ENCODE measurements at places on chromosomes 12 and 14.

DNA sequence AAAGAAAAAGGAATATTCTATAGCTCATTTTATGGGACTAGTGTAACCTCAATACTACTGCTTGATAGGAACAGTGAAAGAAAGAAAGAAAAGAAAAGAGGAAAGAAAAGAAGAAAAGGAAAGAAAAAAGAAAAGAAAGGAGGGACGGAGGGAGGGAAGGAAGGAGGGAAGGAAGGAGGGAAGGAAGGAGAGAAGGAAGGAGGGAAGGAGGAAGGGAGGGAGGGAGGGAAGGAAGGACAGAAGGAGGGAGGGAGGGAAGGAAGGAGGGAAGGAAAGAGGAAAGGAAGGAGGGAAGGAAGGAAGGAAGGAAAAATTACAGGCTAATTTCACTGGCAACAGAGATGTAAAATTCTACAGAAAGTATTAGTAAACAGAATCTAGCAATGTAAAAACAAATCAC is 215.5 kb downstream of the ITPR2 start:
- DNase-seq, result no peak

DNA sequence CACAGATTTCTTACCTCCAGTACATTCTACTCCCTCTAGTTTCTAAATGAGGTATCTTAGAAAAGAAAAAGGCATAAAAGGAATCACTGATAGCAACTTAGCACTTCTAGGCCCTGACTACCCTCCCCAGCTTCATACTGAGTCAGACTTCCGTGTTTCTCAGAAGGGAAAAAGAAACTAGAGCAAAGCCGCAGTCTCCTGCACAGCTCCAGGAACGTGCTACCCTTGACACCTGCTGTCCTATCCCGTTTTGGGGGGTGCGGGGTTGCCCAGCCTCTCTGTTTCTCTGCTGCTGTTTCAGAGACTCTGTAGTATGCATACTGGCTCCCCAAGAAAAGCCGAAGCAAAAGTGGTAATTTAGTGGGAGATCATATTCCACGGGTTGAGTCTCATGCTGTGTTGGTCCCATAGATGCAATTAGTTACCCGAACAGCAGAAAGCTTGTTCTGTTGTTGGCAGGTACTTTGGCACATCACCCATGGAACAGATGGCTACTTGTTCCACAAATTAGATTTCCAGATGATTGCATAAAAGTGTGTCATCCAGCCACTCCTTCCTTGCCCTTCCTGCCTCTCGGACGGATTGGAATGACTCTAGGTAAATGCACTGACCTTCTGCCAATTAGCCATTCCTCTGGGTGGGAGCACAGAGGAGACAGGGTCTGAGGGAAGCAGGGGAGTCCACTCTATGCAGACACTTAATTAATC is 438.1 kb downstream of the FUT8 start:
- no peak for DNase-seq

DNA sequence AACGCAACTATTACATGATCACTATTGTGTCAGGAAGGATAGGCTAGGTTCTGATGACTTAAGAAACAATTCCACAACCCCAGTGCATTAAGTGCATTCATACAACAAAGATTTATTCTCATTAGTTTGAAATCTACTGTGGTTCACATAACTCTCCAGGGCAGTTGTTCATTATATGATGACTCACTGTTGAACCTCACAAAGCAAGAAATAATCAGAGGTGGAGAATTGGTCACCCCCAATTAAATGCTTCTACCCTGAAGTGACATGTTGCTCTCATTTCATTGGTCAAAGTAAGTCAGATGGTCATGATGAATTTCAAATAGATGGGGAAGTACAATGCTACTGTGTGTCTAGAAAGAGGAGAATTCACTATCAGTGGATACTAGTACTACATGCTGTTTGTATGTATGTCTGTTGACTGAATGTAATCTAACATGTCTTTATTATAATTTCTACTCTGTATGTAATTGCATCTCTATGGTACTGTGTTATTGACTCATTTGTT is 6.1 kb upstream of the HELB start:
- DNase-seq, result no peak

DNA sequence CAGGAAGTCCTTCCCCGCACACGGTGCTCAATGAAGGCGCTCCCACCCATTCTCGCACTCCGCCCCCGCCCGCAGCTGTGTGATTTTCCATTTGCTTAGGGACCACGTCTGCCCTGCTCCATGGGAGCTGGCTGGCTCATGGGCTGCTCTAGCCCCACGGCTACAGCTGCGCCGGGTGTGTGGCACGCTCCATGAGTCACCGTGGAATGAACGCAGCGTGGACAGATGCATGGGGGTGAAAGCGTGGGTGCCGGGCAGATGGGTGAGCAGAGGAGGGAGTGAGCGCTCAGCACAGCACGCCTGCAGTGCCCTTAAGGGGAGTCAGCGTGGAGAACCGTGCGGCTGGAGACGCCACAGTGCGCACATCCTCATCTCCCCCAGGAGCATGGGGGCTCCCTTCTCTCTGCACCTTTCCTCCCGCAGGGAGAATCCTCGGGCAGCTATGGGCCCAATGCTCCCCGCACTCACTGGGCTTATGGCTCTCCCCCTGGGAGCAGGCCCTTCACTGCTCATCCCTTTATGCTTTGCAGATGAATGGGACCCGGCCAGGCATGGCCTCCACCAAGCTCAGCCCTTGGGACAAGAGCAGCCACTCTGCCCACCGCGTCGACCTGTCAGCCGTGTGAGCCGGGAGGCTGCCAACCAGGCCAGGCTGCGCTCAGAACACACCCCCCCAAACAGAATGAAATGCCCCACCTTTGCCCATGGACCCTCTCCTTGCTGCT is 185.1 kb downstream of the ADGRD1 start:
- DNase-seq, result no peak

GRCh38 chr12:55658635-55659391 is 22.1 kb downstream of the OR10P1 start:
- DNase-seq, result no peak

DNA sequence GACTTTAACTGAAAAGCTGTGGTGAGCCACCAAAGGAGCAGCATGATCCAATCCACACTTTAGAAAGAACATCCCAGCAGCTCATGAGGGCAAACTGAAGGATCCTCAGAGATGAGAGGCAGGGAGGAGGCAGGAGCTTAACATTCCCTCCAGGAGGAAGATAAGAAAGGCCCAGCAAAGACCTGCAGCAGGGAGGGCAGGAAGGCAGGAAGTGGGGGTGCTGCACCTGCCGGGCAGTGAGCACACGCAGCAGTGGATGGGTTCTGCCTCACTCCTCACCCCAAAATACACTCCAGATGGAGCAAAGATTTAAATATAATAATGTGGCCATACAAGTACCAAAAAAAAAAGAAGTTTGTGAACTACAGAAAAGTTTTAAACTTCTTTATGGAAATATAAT is 48.4 kb downstream of the GCH1 start:
- no peak for DNase-seq

- DNase-seq, result no peak
Measured at GRCh38 chr14:92968291-92969020, 45.5 kb downstream of the CHGA start.

DNA sequence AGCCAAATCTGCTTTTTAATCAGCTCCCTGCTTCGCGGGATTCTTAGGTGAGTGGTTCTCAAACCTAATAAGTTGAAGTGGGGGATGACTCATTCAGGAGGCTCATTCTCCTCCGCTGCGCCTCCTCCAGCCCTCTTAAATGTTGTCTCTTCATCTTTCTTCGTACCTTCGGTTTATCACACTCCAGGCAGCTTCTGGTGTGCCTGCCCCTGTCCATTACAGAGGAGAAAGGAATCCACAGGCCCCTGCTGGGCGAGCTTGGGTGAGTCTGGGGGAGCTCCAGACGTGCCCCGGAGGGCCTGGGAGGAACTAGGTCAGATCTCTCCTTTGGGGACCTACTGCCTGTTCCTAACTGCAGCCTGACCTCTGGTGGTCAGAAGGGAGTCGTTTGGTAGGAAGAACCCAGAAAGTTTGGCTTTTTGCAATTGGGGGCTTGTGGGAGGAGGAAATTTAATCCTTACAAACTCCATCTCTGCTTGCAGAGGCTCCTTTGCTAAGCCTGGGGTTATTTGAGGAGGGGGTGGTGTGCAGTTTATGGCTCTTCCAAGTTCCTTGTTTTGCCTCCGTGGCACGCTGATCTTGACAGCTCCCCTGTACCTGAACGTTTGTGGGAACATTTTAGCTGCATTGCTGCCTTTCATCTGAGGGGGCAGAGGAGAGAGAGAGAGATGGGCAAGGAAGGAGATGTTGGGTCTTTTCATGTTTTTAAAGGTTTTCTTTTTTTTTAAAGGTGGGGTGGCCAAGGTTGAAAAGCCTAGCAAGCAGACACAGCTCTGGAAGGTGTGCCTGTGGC is 84.1 kb upstream of the GNG2 start:
- DNase-seq, result peak; percentile 69

- no peak for DNase-seq
Measured at GRCh38 chr12:13465635-13466034, 269.1 kb downstream of the EMP1 start.

DNA sequence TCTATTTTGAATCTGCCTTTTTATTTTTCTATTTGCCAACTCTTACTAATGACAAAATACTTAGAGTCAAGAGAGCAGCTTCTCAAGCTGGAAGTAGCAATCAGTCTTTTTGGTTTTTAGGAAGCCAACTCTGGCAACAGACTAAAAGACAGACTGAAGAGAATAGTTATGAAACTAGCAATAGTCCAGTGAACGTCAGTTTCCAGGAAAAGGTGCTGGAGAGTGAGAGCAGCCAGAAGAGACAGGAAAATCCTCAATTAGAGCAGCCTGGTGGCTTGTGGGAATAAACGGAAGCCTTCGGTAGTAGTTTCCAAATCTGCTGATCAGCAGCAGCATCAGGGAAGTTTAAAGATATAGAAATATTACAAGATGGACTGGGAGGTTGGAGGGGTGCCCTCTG is 27.1 kb downstream of the ATG14 start:
- no peak for DNase-seq

DNA sequence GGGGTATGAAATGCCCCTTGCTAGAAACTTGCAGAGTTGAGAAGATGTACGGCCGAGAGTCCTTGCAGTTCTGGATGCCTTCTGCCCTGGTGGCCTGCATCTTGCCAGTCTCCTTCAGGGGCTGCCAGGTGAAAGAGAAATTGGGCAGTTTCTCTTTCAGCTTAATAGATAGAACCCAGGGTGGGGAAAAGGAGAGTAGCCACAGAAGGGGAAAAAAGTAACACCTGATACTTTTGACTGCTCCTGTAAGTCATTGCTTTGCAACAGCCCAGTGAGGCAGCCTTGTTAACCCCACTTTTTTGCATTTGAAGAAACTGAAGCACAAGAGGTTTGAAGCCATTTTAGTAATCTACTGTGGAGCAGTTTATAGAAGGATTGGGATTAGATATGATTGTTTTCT is 27.6 kb downstream of the TDP1 start:
- no peak for DNase-seq

DNA sequence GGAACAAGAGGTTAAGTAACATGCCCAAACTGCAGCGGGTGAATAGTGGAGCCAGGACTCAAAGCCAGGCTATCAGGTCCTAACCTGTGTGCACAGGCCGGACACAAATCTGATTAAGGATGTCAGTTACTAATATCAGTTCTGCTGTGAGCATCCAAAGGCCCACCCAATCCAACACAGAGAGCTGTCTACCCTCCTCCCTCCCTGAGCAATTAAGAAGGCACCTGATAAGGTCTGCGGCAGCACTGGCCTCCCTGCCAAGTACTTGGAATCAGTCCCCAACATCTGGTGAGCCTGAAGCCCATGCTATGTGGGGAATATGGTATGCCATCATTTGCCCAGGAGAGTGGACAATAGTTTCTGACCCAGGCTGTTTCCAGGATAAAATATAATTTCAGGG is 3.9 kb downstream of the HEBP1 start:
- DNase-seq, result no peak

DNA sequence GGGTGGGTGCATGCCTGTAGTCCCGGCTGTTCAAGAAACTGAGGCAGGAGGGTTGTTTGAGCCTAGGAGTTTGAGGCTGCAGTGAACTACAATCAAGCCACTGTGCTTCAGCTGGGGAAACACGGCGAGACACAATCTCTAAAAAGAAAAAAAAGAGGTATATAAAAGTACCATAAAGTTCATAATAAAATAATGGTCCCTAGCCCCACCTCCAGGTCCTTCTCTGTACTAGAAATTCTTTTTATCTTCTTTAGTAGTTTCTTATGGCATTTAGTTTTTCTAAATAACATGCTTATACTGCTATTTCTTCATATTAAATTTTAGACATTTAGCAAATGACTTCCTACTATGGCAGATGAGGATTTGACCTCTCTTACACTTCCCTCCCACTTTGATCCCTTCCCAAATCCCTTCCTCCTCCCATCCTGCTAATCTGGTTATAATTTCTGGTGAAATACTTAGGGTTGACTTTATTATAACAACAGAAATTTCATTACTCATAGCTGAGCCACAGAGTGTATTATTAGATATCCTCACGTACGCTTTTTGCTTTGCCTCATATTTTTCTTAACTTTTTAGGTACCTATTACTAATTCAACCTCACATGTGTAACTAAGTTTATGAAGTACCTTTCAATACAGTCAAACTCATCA is 94.7 kb downstream of the SLC41A2 start:
- no peak for DNase-seq

DNA sequence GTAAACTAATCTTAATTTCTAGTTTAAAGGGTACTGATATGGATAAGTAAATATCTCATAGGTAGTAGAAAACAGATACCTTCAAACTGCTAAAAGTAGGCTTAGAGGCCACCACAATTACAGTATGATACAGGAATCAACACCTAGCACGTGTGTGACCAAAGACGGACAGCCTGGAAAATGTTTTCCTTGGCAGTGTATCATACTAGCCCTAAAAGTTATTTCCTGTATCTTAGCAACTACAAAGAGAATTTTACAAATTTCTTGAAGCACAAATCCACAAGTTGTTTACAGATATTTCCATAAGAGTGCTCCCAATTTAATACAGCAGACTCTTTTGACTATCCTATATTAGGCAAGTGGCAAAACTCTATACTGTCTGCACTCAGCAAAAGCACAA is 106.0 kb downstream of the ITPR2 start:
- peak; percentile 14 for DNase-seq

GRCh38 chr12:46233423-46233822 is 35.4 kb downstream of the SLC38A1 start:
- no peak for DNase-seq

DNA sequence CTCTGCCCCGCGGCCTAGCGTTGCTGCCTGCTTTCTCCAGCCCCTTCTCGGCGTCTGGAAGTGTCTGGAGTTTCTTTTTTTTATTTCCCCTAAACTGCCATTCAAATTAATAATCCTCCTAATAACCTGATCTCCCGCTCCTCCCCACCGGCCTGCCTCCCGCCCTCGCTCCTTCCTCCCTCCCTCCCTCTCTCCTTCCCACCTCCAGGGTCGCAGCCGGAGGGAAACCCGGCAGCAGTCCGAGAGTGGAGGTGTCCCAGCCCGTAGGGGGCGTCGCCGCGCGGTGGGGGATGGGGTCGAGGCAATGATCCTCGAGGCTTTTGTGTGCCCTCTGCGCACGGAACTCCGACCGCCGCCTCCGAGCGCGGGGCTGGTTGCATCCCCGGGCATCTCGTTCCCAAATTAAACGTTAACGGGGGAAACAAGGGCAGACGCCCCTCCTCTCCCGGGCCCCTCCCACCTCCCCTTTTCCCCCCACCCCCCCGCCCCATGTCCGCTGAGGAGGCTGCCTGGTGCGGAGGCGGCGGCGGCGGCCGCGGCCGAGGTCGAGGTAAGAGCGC is 1.0 kb upstream of the SOCS2 start:
- peak; percentile 45 for DNase-seq

GRCh38 chr14:69244946-69245345 is 15.0 kb upstream of the GALNT16 start:
- no peak for DNase-seq

- no peak for DNase-seq
Measured at GRCh38 chr14:34229140-34229539, 232.9 kb downstream of the SPTSSA start.

Data from astrocyte of the spinal cord (primary cell).